ENCODE measurements at places on chromosomes 5 and 9. TPM values are rescaled to one million over a fixed set of nuclear protein-coding genes. Genes with fewer than 3 reads are reported as not detected.

Gene ARSI
- total RNA-seq, result not detected

Gene DBH
- total RNA-seq, result not detected

Gene CDX1
- under 0.01 TPM for total RNA-seq

Gene TAF11L5
- total RNA-seq, result not detected

Gene RNF208
- total RNA-seq, result 0.11 TPM

Gene TCOF1
- 7.0 TPM for total RNA-seq

Gene SYNPO
- 7.7 TPM for total RNA-seq

Gene OLFML2A
- 4.6 TPM for total RNA-seq

Gene ROPN1L
- 3.0 TPM for total RNA-seq

Gene PCDHAC1
- 0.11 TPM for total RNA-seq

Gene ZBTB34
- total RNA-seq, result 11.5 TPM

Gene ORM2
- total RNA-seq, result not detected

Gene DPM2
- 10.7 TPM for total RNA-seq

Gene BARHL1
- total RNA-seq, result not detected

Gene DNAH5
- total RNA-seq, result 0.17 TPM

Gene KIF12
- not detected for total RNA-seq

Gene FOXE1
- not detected for total RNA-seq

Gene ANXA1
- total RNA-seq, result 294 TPM

Gene AK1
- total RNA-seq, result 17.6 TPM

Gene C6
- not detected for total RNA-seq

Gene CDH12
- not detected for total RNA-seq

Gene ADAMTSL1
- 3.9 TPM for total RNA-seq

Gene ASPN
- total RNA-seq, result not detected

Gene RANBP3L
- 0.09 TPM for total RNA-seq

Gene PCDHGA10
- 5.2 TPM for total RNA-seq

Gene ADRB2
- total RNA-seq, result 13.0 TPM

Gene FBP2
- not detected for total RNA-seq

Gene CDC20B
- under 0.01 TPM for total RNA-seq

Gene GRXCR2
- total RNA-seq, result not detected

Gene SHISAL2B
- total RNA-seq, result not detected

Gene TMEM252
- not detected for total RNA-seq

Gene UHRF2
- 49.0 TPM for total RNA-seq

Gene CD14
- 1.3 TPM for total RNA-seq

Gene URM1
- total RNA-seq, result 52.5 TPM

Gene SLC6A18
- not detected for total RNA-seq

Gene NR6A1
- 1.3 TPM for total RNA-seq

Gene FOXD4L5
- total RNA-seq, result 0.09 TPM

Gene C5orf58
- not detected for total RNA-seq

Gene DNAI1
- 0.11 TPM for total RNA-seq

Gene DYNC2I2
- 30.9 TPM for total RNA-seq

Gene CNTNAP3
- 86.4 TPM for total RNA-seq

Gene PCDHGB1
- total RNA-seq, result 1.6 TPM

Gene PARP8
- total RNA-seq, result 0.77 TPM

Gene IER5L
- 20.4 TPM for total RNA-seq

Gene SPINK6
- not detected for total RNA-seq

Gene PDCD1LG2
- 0.54 TPM for total RNA-seq

Gene LHX2
- not detected for total RNA-seq

Gene WNK2
- total RNA-seq, result under 0.01 TPM
